ENCODE measurements at places on chromosomes 6 and 20.

GRCh38 chr6:44494011-44494501 lies 106.5 kb downstream of the CDC5L start:
- DNase-seq = no peak

DNA sequence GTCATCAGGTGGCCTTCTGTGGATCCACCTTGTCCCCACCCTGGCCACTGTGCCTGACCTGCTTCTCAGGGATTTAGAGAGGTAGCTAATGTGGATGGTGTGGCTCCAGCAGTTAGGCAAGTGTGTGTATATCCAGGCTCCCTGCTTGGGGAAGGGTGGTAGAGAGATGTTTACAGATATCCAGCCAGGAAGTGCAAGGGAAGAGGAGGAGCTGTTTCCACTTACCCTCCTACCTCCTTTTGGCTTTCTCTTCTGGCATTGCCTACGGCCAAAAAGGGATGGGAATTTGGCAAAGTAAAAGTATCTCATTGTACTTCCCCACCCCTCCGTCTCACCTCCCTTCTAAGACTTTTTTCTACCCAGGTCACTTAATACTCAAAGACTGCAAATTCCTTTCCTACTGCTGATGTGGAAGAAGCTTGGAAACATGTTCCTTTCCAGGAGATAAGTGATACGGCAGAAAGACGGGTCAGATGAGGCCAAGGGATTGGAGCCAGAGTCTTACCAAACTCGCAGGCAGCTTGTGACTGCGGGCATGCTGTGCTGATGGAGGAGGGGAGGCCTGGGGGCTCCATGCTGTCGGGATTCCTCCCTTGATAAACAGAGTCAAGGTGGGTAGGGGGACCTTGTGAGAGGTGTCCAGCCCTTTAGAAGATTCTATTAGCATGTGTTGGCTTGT lies 253.4 kb downstream of the PRL start:
- no peak for DNase-seq

GRCh38 chr6:3506200-3506599 lies 49.4 kb upstream of the SLC22A23 start:
- no peak for DNase-seq

DNA sequence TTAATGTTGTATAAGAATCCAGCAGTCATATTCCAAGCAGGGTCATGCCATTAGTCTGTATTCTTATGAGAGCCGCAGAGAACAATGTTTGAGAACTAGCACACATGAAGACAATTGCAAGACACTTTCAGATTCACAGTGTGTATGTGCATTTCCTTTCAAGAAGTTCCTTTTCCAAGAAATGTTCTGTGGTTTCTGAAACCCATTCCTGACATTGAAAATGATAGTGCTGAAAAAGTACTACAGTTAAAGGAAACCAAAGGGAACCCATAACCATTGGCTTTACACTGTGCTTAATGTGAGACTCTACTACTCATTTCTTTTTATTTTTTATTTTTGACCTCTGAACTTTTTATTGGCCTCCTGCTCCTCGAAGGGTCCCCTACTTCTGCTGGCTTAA lies 4.2 kb upstream of the CALHM6 start:
- no peak for DNase-seq

DNA sequence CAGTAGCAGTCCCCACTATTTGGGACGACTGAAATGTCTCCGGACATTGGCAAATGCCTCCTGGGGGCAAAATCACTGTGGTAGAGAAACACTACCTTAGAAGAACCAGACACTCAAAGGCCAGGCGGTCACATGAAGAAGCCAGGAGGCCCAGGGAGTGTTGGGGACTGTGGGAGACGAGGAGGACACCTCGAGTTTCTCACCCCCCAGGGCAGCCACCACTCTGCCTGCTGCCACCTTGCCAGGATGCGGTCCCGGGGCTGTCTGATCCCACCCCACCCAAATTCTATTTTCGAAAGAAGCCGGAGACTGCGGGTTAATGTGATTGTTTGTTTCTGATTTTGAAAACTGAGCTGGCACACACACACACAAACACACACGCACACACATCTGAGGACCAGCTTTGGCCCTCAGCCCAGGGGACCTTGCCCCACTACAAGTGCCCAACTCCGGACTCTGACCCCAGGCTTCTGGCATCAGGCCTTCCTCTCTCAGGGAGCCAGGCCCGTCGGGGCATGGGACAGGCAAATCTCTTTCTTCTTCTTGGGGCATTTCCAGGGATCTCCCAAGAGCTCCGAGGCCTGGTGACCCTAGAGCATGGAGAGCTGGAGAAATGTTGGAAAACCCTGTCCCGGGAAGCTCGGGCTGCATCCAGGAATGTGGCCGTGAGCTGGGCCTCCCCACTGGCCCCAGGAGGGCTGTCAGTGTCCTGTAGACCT lies 187.5 kb upstream of the PMEPA1 start:
- no peak for DNase-seq

DNA sequence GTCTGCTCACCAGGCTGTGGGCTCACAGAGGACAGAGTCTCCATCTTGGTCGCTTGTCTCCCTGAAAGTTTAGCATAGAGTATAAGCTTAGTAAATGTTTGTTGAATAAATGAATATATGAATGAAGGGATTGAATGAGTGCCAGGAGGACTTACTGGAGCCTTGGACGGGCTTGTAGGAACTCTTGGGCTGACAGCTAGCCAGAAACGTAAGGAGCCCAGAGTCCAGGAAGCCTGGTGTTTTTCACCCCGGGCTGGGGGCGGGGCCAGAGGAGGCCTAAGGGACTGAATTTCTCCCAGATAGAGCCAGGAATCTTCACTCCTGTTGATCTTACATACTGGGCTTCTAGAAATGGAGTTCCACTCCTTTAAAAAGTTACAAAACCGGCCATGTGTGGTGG lies 68.5 kb upstream of the SRSF6 start:
- DNase-seq = no peak

- DNase-seq = no peak
Observed at GRCh38 chr20:21517566-21518277, 3.9 kb upstream of the NKX2-2 start.

GRCh38 chr20:15146948-15147347 lies 809.5 kb upstream of the FLRT3 start:
- no peak for DNase-seq

GRCh38 chr6:133214267-133214666 lies 26.9 kb upstream of the EYA4 start:
- no peak for DNase-seq

- DNase-seq = no peak
Observed at GRCh38 chr20:14633507-14633906, 296.1 kb upstream of the FLRT3 start.

DNA sequence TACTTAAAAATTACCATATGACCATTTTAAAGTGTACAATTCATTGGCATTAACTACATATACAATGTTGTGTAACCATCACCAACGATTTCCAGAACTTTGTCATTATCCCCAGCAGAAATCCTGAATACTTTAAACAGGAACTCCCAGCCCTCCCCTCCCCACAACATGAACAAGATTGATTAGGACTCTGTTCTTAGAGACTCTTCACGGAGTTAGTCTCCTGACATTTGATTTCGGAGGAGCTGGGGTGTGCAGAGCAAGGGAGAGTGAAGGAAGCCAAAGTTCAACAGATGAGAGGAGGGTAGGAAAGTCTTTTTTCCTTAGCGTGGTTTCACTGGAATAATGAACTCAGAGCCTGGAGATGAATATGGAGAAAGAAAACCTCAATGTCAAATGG lies 17.2 kb upstream of the QKI start:
- DNase-seq = no peak

DNA sequence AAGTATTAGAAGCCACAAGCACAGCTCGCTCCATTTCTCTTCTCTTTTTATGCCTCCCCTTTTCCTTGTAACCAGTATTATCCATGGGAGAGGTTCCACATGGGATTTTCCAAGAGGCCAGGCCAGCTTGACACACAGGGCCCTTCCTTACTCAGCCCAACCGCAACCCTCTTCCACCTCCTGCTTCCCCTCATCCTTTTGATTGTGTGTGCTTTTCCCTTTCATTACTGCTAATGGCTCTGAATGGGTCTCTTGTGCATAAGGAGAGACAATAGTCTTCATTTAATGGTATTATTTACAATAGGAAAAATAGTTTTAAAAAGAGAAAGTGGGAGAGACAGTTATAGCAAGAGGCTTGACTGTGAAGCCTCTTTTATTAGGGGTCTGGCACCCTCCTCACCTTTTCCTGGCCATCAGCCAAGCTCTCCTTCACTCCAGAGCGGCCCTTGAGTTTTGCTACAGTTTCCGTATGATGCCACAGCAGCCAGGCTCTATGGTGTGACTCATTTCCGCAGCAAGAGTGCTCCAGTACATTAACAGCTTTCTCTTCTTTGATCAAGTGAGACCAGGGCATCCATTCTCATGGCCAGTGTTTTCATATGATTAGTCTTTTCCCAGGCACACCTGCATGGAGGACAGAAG lies 579.5 kb downstream of the TFAP2B start:
- no peak for DNase-seq

GRCh38 chr6:7000825-7001777 lies 106.7 kb upstream of the RREB1 start:
- DNase-seq = no peak

GRCh38 chr6:36668591-36668990 lies 9.9 kb upstream of the CDKN1A start:
- no peak for DNase-seq

DNA sequence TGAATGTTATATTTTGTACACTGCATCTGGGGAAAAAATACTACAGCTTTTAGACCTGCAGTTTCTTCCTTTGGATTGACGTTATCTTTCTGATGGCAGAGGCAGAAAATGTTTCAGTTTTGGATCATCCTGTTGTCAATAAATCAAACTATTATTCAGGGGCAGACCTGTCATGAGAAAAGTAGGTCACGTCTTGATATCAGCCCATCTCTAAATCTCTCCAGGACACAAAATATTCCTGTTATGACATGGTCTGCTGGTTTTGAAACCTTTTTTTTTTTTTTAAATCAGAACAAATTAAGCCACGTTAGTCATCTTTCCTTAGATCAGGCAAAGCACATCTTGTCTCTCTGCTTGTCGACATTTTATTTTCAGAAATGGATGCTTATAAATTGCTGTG lies 24.0 kb downstream of the IL20RA start:
- no peak for DNase-seq

GRCh38 chr6:64861039-64861651 lies 845.9 kb downstream of the EYS start:
- DNase-seq = no peak

- DNase-seq = no peak
Observed at GRCh38 chr6:87858440-87858839, 156.4 kb upstream of the AKIRIN2 start.

DNA sequence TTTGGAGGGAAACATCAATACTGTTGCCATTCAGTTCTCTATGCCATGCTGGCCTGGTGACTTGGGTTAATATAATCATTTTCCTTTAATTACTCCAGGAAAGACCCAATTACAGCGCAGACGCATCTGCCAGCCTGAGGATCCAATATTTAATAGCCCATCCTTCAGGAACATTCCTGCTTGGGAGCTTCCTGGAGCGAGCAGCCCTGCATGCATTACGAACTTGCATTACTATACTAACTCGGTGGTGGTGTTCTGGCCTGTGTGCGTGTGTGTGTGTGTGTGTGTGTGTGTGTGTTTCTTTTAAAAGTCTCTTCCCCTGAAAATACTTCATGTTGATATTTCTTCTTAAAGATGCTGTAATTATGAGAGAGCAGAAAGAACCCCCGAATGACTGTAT lies 26.5 kb downstream of the PMEPA1 start:
- no peak for DNase-seq

GRCh38 chr20:12019715-12020114 lies 102.0 kb downstream of the BTBD3 start:
- no peak for DNase-seq

DNA sequence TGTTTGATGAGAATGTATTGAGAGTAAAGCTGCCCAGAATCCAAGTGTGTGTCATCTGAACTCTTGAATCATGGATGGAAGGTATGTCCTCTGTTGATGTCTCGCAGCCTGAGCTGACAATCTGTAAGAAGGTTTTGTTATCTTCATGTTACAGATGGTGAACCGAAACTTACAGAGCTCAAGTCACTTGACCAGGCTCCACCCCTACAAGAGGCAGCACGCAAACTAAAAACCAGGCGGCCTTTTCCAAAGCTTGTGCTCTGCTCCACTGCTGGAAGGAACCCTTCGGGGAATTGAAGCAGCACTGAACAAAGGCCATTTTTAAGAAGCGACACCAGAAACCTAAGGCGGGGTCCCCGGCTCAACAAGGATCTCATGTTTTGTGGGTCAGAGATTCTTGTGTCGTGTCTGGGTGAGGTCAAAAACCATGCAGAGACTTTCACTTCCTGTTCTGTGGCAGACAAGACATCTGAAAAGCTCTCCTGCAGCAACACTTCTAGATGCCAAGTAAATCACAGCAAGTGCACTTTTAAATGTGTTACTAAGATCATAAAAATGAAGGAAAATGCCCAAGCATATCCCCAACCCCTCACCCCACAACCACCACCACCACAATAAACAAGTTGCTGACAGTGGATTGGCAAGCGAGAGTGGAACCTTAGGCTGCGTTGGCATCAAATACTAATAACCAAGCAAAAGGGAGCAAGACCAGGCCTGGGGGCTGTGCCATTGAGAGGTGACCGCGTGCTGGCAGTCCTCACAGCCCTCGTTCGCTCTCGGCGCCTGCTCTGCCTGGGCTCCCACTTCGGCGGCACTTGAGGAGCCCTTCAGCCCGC lies 27.3 kb downstream of the NQO2 start:
- peak; percentile 92 for DNase-seq

DNA sequence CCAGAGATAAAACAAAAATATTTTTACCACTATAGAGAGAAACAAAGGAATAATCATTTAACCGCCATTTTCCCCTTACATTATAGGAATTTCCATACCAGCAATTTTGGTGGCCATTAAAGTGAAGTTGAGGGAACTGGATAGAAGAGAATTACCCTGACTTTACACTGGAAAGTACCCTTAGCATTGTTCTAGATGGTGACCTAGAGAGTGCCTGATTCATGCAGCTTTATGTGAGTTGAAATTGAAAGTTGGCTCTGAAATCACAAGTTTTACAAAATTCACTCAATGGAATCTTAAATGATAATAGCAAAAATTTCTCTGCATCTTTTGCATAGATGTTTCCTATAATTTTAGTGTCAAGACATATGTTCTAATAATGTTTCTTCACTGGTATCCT lies 55.7 kb upstream of the PREP start:
- DNase-seq = no peak

GRCh38 chr20:63773571-63774241 lies 34.1 kb downstream of the SLC2A4RG start:
- DNase-seq = no peak

DNA sequence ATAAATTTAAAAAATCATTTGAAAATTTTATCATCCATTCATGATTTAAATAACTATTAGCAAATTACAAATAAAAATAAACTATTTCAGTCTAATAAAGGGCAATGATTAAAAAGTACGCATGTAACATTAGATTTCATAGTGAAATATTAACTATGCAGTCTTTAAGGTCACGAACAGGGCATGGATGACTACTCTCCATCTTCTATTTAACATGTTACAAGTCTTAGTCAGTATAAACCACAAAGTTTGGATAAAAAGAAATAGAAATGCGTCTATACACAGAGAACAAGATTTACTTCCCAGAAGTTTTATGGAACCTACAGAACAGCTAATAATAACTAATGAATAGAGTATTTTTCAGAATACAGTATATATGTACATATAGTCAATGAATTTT lies 1016.0 kb downstream of the EYS start:
- DNase-seq = no peak

Data from RPMI8226 (cell line).